ENCODE measurements at places on chromosomes 7 and 10.
A peak's percentile ranks its signal among the peaks of the same experiment; 100 is the strongest.

- no peak for DNase-seq
These were observed 97.3 kb downstream of the CFAP58 start for GRCh38 chr10:104450954-104451353.

GRCh38 chr7:116902867-116903266 lies 40.5 kb downstream of the CAPZA2 start:
- no peak for DNase-seq

DNA sequence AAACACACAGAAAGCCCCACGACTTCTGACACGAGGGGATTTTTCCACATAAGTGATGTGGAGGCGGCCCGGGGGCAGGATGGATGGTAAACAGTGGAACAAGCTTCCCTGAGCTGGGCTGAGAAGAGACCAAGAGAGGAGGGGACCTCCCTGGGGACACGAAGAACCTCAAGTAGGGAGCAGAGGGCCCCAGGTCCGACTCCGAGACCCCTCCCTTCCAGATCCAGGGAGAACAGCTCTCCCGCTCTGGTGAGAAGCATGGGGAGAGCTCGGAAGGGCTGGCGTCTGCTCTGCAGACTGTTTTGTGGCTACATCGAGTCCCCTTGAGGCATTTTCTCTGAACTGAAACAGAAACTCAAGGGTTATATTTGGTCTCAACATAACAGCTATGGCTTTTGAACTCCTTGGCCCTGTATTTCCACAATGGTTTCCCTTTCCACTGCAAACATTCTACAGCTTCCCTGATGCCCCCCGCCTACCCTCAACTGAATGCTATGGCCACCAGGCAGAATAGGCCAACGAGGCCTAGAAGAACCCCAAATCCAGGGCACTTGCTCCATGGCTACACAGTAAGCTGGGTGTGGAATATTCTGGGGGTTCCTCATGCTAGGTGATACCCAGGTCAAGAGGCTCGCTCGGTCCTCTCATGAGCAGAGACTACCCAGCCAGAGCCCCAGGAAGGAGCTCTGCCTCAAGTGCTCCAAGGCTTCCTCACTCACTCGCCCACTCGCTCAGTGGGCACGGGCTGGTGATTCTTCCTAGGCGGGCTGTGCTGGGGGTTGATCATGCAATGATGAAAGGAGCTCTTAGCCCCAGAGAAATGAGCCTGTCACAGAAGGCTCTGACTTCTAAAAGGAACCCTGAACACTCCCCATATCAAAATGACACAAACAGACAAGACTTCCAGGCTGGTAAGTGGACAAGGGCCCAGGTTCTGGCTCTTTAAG lies 47.5 kb downstream of the FAM53B start:
- no peak for DNase-seq

DNA sequence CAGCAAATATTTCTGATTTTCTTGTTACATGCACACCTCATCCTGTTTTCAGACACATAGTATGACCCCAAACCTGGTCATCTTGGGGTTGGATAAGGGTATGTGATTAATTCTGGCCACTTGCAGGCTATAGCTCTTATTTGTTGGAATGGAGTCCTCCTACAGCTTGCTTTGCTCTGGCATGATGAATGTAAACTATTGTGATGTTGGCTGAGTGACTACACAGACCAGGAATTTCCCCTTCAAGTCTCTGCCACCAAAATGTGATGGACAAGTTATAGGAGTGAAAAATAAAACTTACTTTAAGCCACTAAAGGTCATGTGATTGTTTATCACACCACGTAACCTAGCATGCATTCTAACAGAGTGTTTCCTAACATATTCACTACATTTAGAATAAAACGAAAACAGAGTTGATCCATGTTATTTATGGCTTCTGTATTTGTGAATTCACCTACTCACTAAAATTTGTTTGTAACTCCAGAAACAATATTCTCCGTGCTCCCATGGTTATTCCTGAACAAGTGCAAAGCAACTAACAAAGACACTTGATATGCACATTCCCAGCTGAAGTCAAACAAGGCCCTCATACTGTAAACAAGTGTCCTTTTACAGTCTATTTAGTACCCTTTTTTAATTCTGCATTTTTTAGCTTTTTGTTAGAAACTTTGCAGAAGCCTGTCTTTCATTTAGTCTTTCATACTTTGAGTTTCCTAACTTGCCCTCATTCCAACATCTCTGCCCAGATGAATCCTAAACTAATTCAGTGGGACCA lies 599.2 kb upstream of the PCDH15 start:
- DNase-seq = no peak

DNA sequence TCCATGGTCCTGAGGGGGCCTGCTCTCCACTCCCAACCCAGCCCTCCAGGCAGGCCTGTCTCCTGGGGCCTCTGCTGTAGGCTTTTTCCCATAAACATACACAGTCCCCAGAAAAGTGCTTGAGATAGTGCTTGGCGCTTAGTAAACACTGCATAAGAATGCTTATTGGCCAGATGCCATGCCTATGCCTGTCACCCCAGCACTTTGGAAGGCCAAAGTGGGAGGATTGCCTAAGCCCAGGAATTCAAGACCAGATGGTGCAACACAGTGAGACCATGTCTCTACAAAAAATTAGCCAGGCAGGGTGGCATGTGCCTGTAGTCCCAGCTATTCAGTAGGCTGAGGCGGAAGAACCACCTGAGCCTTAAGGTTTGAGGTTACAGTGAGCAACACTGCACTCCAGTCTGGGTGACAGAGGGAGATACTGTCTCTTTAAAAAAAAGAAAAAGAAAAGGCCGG lies 24.6 kb upstream of the ASL start:
- DNase-seq = no peak

- DNase-seq = no peak
These were observed 112.5 kb upstream of the GHITM start for GRCh38 chr10:84026821-84027257.

- no peak for DNase-seq
These were observed 125.4 kb downstream of the EVX1 start for GRCh38 chr7:27367933-27368549.

- peak; percentile 39 for DNase-seq
These were observed at the start of gene ACTL6B for GRCh38 chr7:100655908-100656674. TSS of gene ACTL6B (minus strand) at chr7:100656448. CDS start at chr7:100656354, 94 bp downstream.

GRCh38 chr10:42802876-42803275 lies 20.3 kb downstream of the BMS1 start:
- DNase-seq = no peak

DNA sequence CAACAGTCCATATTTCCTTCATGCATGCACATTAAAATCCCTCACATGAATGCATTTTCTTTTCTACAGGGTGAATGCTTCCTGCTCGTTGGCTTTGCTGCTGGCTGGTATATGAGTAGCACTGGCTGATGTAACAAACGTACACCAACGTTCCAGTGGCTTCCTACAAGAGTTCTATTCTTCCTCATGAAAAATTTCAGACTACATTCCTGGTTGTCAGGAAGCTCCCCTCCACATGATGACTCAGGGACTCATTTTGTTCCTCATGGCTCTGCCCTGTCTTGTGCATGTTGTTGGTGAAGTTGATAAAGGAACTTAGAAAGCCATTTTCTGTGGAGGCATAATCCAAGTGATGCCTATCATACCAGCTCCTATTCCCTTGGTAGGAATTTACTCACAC lies 470.7 kb upstream of the KLF6 start:
- no peak for DNase-seq

- DNase-seq = no peak
These were observed 28.8 kb upstream of the NMT2 start for GRCh38 chr10:15197276-15197675.

- DNase-seq = no peak
These were observed 48.6 kb upstream of the MKLN1 start for GRCh38 chr7:131279044-131279443.

DNA sequence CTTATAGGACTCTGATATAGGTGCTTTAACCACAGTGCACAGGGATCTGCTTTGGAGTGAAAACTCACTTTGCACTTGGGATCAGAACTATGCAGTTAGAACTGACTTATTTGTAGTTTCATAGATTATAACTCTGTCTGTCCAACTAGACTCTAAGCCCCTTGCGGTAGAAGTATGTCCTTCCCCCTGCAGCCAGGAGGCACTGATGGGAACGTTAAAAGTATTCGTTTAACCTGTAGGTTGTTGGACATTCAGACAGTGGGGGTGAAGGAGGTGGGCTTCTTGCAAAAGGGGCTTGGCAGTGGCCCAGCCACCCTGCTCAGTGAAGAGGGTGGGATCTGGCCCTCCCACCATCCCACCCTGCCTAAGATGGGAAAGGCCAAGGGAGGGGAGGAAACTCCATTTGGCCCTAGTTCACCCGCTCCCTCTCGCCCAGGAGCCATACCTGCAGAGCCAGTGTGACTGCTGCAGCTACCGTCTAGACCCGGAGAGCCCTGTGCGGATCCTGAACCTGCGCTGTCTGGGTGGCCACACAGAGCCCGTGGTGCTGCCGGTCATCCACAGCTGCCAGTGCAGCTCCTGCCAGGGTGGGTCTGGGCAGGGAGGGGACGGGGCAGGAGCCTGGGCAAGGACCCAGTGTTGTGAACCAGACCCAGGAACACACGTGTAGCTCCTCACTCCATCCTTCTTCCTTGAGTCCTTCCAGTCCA lies 5.7 kb upstream of the ZNF862 start:
- no peak for DNase-seq

DNA sequence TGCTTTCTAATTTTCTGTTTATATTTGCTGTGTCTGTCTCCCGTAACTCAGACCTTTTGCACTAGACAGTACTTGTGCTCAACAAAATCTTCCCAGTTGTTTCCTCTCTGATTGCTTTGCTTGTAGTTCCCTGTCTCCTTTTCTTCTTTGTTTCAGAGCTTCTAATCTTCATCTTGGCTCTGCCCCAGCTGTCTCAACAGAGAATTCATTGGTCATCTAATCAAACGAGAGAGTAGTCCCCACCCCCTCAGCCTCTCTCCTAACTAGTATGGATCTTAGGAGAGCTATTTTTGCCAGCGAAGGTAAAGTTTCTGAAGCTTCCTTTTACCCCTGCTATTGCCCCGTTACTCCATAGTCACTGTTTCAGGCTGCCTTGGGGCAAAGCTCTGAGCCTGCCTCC lies 32.8 kb downstream of the SLC26A4 start:
- no peak for DNase-seq

- no peak for DNase-seq
These were observed 91.6 kb downstream of the PPP1R9A start for GRCh38 chr7:94999069-94999351.

- DNase-seq = no peak
These were observed 1.7 kb upstream of the TRIP6 start for GRCh38 chr7:100865372-100865911.

DNA sequence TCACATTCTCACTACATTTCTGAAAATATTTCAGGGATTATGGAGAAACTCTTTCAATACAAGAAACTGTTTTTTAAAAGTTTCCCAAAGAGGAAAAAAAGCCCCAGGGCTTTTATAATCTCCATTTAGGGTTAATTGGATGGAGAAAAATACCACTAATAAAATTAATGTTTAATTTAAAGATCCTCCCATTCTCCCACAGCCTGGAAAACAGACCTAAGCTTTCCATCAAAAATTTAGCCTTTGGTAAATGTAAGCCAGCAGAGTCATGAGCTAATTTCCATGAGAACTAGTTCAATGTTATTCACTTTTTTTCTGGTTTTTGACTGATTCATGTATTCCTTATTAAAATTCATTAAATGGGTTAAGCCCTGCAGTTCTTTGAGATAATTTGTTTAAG lies 408.7 kb downstream of the PHTF2 start:
- DNase-seq = no peak

GRCh38 chr10:11772575-11773288 lies 30.6 kb downstream of the ECHDC3 start:
- DNase-seq = no peak

GRCh38 chr10:27153845-27154193 lies 365 bp downstream of the YME1L1 start:
- no peak for DNase-seq
